Renal cortical epithelial cell (primary cell): ENCODE measurements at places on chromosomes 13 and 19. TPM values are rescaled to one million over a fixed set of nuclear protein-coding genes. Genes with fewer than 3 reads are reported as not detected.

DNA sequence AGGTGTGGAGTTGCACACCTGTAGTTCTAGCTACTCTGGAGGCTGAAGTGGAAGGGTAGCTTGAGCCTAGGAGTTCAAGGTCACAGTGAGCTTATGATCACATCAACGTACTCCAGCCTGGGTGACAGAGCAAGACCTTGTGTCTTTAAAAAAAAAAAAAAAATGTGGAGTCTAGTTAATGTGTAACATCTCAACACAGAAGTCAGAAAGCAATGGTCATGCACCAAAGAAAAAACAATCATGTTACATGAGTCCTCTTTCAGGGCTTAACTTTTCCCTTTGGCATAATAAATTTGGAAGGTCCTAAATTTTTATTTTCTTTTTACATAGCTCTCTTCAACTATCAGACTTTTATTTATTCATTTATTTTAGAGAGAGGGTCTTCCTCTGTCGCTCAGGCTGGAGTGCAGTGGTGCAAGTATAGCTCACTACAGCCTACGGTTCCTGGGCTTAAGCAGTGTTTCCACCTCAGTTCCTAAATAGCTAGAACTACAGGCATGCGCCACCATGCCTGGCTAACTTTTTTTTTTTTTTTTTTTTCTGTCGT lies 22.3 kb downstream of the SETDB2 start:
- peak; percentile 84 for DNase-seq

DNA sequence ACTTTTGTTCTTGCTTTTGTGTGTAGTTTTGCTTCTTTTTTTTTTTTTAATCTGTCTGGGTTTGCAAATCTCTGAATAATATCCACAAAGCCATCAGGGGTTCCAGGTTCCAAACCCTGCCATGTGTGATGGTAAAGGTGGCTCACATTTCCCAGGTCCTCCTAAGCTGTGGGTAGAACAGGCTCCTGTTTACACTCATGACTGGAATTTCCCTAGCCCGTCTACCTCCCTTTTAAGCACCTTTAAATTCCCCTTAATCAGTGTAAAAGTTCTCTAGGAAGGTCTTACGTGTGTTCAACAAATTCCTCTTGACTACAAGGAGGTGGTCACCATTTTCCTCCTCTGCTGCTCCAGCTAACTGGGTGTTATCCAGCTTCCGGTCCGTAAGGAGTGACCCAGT lies 62.8 kb downstream of the EFNB2 start:
- no peak for DNase-seq

Gene PTGER1
- total RNA-seq = 0.85 and 5.0 TPM in 2 replicates

GRCh38 chr19:19110410-19111135 lies 27.7 kb downstream of the TMEM161A start:
- DNase-seq = no peak

GRCh38 chr13:37014609-37015008 lies 14.0 kb downstream of the EXOSC8 start:
- DNase-seq = no peak

Gene TNFSF13B
- total RNA-seq = 1.3 and 4.7 TPM in 2 replicates

DNA sequence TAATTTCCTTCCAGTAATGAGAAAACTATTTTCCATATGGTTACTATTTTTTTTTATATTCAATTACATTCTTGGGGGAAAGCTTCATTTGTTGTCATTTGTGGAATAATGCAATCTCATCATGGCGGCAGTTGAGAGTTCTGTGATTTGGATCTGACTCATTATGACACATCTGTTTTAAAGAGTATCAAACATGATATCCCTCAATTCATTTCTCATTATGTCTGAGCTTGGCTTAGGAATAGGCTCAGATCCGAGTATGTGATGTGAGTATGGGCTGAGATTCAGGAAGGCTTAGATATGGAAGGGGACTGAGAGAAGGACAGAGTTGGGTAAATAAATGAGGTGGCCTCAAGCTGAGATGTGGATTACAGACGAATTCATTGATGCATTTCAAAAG lies 64.4 kb downstream of the POSTN start:
- DNase-seq = no peak

Gene MCEMP1
- not detected in 2 replicates for total RNA-seq

Gene SIN3B
- total RNA-seq = 17.7 and 80.9 TPM in 2 replicates
